CMK (cell line): ENCODE measurements at places on chromosomes 2 and 18.

GRCh38 chr2:74316627-74317295, 26.5 kb downstream of the SLC4A5 start:
- no peak for DNase-seq

GRCh38 chr2:29619689-29620088, 301.7 kb downstream of the ALK start:
- no peak for DNase-seq

DNA sequence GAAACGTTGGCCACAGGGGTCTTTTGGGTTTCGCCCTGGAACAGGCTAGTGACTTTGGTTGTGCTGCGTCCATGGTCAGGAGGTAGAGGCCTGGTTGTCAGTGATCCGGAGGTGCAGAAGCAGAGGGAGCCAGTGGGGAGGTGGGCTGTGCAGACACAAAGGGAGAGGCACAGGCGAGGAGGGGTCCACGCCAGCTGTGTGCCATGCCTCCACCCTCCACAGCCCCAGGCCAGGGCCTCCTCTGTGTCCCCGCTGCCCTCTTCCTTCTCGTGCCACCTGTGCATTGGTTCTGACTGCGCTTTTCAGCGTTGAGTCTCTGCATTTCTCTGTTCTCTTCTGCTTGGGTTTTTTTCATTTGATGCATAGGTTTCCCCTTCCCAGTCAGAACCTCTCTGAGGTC, 121.0 kb downstream of the GBX2 start:
- DNase-seq: no peak

GRCh38 chr2:144660518-144661316, 140.8 kb upstream of the ZEB2 start:
- no peak for DNase-seq

DNA sequence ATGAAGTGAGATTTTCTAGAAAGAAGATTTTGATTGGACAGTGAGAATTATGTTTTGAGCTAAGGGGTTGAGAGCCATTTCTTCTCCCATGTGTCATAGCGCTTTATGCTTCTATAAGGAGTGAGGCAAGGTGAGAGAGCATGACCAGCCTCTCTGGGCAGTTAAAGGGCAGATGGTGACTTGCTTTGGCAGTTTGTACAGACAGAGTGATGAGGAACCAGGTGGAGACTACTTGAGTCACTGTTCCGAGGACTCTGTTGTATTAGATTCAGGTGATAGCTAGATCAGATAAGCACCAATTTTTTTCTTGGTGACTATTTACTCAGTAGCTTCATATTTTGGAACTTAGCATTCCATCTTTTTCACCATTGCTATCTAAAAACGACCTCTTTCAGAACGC, 4.5 kb downstream of the CRIM1 start:
- DNase-seq: no peak

GRCh38 chr18:72187956-72188355, 356.2 kb downstream of the CBLN2 start:
- no peak for DNase-seq

DNA sequence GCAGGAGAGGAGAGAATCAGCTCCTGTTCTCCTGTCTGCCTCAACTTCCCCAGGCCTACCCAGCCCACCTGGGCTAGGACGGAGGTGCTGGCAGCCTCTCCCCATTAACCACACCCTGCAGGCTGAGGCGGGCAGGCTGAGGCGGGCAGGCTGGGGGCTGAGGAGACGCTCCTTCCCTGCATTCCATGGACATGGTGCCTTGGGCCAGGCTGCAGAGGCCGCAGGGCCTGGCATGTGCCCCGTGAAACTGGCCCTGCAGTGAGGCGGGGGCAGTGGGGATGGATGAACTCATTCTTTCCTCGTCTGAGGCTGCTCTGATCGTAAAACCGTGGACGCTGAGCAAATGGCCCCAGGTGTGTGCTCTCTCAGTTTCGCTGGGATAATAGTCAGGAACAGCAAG, 84.7 kb upstream of the LAPTM4A start:
- no peak for DNase-seq

GRCh38 chr2:150640039-150640438, 152.6 kb upstream of the RND3 start:
- DNase-seq: no peak

- no peak for DNase-seq
Measured at GRCh38 chr2:54840559-54841468, 117.4 kb downstream of the EML6 start.

GRCh38 chr18:1408376-1408775, 503.7 kb downstream of the ADCYAP1 start:
- DNase-seq: no peak

- no peak for DNase-seq
Measured at GRCh38 chr2:89831641-89832498, 1140.4 kb downstream of the RPIA start.

GRCh38 chr18:74113711-74114110, 33.9 kb downstream of the FBXO15 start:
- DNase-seq: no peak

- DNase-seq: no peak
Measured at GRCh38 chr2:8424997-8425900, 256.6 kb upstream of the ID2 start.

DNA sequence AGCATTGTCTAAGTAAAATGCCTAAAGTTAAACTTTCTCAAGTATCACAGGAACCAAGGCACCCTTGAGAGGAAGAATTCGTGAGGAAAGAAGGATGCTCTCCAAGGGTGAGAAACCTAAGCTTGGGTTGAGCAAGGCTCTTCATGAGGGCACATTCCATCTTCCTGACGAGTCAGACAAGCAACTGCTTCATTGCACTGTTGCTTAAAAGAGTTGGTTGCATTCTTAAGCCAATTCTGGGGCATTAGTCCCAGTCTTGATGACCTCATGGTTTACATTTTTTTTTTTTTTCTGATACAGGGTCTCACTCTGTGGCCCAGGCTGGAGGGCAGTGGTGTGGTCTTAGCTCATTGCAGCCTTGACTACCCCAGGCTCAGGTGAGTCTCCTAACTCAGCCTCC, 237.5 kb downstream of the ACTR3 start:
- no peak for DNase-seq

- DNase-seq: no peak
Measured at GRCh38 chr2:237167934-237168333, 82.2 kb downstream of the COPS8 start.

DNA sequence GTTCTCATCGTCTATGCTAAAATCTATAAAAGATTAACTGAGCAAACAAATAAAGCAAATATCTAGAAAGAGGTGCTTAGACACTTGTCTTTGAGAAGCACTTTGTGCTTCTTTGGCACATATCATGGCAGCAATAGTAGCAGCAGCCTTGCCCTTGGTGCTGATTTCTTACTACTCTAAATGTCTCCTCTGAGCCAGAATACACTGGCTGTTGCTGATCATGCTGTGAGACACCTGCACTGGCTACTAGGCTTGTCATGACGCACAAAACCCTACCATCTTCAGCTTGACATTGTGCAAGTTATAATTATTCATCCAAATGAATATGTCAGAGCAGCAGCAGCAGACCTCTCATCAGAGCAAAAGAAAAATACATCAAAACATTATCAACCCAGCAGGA, 46.7 kb downstream of the FANCL start:
- DNase-seq: no peak

DNA sequence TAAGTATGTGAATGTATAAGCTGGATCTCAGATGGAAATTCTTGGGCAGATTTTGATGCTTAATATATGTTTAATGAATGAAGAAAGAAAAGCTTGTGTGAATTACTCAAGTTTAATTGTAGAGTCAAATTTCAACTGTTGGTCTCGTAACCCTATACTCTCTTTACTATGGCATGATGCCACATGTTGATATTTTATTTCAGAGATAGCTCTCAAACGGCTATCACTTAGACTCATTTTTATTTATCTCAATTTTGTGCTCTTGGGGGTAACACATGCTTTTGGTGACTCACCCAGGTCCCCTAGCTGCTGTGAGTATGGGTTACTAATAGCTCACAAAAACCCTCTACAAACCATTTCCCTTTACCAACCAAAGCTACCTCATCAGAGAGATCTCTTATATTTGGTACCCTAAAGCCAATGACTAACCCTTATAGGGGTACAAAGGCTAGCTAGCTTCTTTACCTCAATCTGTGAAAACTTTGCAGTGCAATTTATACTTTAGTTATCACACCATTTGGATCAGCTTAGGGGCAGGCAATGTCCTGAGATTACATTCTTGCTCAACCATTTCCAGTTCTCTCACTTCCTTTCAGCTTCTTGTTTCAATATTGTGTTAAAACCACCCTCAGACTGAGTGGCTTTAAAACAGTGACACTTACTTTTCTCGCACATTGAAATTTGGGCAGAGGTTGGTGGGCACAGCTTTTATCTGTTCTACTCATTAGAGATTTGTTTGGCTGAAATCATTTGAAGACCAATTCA, 240.3 kb downstream of the CDH7 start:
- no peak for DNase-seq

GRCh38 chr2:71463342-71463654, 9.9 kb downstream of the DYSF start:
- DNase-seq: no peak

DNA sequence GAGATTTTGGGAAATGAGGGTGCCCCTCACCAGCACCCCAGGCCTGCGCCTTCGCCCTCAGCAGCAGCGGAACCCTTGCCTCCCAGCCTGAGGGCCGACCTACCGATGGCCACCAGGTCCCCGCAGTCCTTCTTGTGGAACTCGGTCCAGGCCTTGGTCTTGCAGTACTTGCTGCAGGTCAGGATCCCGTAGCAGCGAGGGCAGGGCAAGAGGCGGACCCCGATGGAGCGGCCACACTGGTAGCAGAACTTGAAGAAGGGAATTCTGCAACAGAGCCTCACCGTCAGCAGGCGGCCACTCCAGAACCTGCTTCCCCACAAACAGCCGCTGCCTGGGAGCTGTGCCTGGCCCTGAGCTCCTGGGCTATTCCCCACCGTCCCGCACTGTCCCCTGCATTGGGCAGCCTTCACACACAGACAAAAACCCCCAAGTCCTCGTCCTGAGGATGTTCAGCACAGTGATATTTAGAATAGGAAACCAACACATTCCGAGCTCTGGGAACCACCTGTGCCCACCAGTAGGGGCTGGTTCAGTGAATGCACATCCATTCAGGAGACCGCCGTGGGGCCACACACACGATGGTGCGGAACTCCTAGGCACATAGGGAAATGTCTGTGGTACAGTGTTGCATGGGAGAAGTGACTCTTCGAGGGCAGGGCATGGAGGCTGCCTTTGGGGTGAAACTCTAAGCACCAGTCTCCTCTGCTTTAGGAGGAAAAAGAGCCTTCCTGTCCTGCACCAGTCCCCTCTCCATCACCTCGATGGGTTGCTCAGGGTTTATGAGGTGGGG, 45.6 kb downstream of the GPC1 start:
- no peak for DNase-seq

GRCh38 chr2:120103723-120104467, 91.0 kb downstream of the EPB41L5 start:
- DNase-seq: no peak

DNA sequence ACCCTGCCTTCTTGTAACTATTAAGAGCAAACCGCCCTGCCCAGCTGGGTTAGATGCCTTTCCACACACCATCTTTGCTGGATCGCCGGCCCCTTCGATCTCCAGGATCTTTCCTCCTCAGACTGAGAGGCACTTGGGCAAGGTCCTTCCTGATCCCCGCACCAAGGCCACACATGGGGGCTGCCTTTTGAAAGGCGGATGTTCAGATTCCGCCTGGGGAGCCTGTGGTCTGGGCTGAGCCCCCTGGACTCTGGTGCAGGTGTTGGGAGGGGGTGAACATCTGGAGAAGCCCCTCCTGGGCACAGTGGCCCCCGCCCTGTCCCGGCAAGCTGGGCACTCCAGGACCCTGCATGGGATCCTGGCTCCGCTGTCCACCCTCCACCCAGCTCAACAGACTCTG, 135.4 kb upstream of the HDAC4 start:
- no peak for DNase-seq

DNA sequence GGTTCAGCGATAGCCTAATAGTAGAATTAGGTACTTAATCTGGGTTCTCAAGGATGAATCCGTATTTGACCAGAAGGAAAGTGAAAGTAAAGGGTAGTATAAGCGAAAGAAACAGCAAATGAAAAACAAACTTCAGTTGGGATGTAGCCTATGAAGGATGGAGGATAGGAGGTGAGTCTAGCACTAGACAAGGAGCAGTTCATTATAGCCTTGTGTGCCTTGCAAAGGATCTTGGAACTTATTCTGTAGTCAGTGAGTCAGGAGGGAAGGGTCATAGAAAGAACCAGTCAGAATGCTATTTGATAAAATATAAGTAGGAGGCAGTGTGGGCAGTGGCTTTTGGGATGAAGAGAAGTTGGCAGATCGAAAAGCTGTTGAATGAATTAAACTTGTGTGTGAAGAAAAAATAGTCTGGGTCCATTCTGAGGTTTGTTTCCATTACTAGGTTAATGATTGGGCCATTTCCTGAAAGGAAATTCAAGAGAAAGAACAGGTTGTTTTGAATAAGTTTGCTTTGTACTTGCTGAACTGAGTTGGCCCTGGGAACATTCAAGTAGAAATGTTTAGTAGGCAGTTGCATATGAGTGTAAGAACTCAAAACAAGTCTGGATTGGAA, 48.5 kb downstream of the ANKRD12 start:
- DNase-seq: no peak

- DNase-seq: no peak
Measured at GRCh38 chr2:176457481-176457880, 188.2 kb downstream of the MTX2 start.

GRCh38 chr2:67054728-67055127, 342.4 kb upstream of the ETAA1 start:
- no peak for DNase-seq

DNA sequence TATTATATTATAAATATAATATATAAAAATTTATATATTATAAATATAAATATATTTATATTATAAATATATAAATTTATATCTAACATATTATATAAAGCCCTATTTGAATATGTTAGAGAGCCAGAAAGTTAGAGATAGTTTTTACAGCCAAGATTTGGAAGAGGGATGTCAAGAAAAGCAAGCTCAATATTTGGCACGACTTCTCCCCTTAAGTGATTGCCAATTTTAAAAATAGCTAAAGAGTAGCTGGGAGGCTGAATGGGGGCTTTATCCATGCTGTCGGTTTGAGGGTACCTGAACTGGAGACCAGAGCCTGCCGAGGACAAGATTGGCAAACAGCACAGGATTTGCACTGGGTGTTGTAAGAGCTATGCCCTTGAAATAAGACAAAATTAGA, 180.9 kb upstream of the GYPC start:
- no peak for DNase-seq

DNA sequence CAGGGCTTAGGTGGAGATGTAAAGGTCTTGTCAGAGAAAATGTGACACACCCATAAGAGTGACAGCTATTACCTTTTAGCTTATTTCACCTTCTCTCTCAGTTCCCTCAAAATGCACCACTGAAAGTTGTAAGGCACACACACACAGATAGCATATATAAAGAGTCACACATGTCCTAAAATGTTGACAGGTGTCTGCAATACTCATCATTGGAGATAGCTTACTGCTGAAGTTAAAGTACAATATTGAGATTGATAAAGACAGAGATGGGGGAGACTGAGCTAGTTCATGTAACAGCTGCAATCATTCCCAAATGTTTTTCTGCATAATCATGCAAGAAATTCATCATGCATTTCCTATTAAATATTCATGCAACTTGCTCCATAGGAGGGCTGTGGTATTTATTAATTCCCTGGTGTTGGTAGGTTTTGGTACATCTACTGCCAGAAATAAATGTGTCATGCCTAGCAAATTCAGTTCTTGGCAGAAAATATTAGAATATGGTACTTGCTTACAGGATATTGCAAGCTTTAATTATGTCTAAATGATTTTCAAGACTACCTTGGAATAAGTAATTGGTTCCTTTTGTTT, 118.8 kb upstream of the RBMS1 start:
- DNase-seq: no peak
